ENCODE measurements at places on chromosomes 7 and 10. TPM values are rescaled to one million over a fixed set of nuclear protein-coding genes. Genes with fewer than 3 reads are reported as not detected.
A peak's percentile ranks its signal among the peaks of the same experiment; 100 is the strongest.

GRCh38 chr7:158411232-158411950 is 176.2 kb downstream of the PTPRN2 start:
- no peaks in the 10 kb centered on the region for H3K4me1 ChIP-seq
- DNase-seq: no peak
- H3K27me3 ChIP-seq: peaks cover 68% of the 10 kb centered on the region
- no peak overlapping the region for H3K4me3 ChIP-seq
- no peak overlapping the region for H3K27ac ChIP-seq
- H3K36me3 ChIP-seq: no peaks in the 10 kb centered on the region

DNA sequence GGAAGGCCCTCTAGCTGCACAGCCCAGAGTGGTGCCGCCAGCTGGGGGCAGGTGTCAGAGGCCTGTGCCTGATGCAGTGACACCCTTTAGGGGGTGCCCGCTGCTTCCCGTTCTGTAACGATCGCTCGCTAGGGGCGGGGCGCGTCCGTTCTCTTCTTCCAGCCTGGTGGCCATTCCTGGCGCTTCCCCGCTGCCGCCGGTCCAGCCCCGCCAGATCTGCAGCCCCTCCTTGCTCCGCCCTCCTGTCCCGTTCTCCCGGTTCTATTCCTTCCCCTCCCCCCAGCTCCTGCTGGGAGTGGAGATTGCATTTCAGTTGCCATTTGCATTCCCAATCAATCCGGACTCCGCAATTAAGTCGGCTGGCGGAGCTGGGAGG is 39.2 kb downstream of the AGAP3 start:
- no peaks in the 10 kb centered on the region for H3K27me3 ChIP-seq
- H3K4me1 ChIP-seq: no peaks in the 10 kb centered on the region
- DNase-seq: no peak
- H3K36me3 ChIP-seq: peaks cover 95% of the 10 kb centered on the region
- H3K27ac ChIP-seq: no peak overlapping the region

DNA sequence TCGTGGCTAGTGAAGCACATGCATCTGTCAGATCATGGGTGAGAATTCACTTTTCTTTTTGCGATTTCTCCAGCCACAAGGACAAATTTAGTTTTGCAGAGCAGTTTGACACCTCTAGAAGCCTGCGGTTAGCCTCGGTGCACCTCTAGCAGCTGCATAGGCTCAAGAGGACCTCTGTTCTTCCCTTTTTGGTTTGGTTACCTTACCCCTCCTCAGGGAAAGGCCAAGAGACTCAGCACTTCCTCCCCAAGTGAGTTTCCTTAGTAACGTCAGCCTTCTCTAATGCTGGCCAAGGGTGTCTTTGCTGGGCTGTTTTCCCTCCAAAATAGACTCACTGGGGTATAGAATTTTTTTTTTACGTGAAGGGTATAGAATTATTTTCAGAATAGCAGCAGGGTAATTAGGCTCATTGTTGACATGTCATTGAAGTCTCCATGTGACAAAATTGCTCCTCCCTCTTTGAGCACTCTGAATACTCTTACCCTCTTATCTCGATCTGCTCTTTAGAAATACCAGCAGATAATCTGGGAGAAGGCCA is 97.8 kb downstream of the AUTS2 start:
- no peaks in the 10 kb centered on the region for H3K27me3 ChIP-seq
- no peaks in the 10 kb centered on the region for H3K36me3 ChIP-seq
- no peak overlapping the region for H3K4me3 ChIP-seq
- H3K4me1 ChIP-seq: no peaks in the 10 kb centered on the region

The NXPH1 gene
- 0.07 TPM for total RNA-seq

GRCh38 chr10:129888784-129889616 is 75.1 kb downstream of the EBF3 start:
- H3K4me3 ChIP-seq: no peak overlapping the region
- no peaks in the 10 kb centered on the region for H3K36me3 ChIP-seq
- peak; percentile 49 for DNase-seq
- no peak overlapping the region for H3K27ac ChIP-seq
- no peaks in the 10 kb centered on the region for H3K4me1 ChIP-seq

The INMT gene
- total RNA-seq: 0.11 TPM

GRCh38 chr7:138014686-138015085 is 12.8 kb upstream of the CREB3L2 start:
- no peak for DNase-seq
- no peak overlapping the region for H3K27ac ChIP-seq
- H3K36me3 ChIP-seq: no peaks in the 10 kb centered on the region
- H3K4me3 ChIP-seq: no peak overlapping the region
- H3K27me3 ChIP-seq: no peaks in the 10 kb centered on the region

DNA sequence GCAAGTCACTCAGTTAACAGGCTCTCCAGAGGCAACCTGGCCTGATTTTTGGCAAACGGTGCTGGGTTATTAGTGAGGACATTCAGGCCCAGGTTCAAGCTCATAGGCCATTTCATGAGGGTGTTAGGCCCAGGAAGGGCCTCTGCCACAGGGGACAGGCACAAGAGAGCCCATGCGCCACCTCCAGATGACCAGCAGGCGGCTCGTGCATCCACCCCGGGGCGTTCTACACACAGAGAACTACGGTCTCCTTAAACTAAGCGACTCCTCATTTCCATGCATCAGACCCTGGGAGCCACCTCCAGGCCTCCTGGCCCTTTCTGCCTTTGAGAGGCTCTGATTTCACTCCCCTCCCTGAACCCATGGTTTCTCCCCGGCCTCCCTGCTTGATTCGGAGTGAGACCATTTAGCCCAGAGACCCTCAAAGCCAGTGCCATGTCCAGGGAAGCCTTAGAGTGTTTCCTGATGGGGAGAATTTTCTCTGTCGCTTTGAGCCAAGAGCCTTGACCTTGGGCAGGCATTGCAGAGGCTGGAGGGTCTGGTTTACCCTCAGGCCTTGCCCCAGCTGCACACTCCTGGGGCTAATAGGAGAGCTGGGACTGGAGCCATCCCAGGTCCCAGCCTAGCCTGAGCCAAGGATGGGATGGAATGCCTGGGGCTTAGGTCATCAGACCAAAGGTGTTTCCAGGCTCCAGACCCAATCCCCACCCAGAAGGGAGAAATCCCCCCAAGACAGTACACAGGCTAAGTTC is 188.0 kb downstream of the GRID1 start:
- H3K4me1 ChIP-seq: no peaks in the 10 kb centered on the region
- H3K27me3 ChIP-seq: no peaks in the 10 kb centered on the region
- no peaks in the 10 kb centered on the region for H3K36me3 ChIP-seq
- no peak overlapping the region for H3K27ac ChIP-seq
- H3K4me3 ChIP-seq: no peak overlapping the region

DNA sequence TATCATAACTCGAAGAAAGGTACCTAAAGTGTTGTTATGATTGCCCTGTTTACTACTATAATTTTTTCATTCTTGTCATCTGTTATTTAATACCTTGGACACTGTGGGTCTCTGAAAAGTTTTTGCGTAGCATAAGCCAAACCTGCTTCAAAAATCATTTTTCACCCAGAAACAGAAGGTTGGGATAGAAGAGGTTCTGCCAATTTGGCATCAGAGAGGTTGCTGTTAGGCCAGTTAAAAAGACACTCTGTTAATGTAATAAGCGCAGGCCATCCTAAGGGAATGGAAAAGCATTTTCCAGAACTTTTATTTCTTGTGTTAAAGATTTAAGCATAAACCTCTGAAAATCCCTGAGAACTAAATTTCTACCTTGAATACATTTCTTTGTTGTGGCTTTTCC is 212.2 kb downstream of the BMPER start:
- H3K4me3 ChIP-seq: no peak overlapping the region
- no peaks in the 10 kb centered on the region for H3K36me3 ChIP-seq
- no peaks in the 10 kb centered on the region for H3K4me1 ChIP-seq
- no peak for DNase-seq
- H3K27ac ChIP-seq: no peak overlapping the region
- no peaks in the 10 kb centered on the region for H3K27me3 ChIP-seq
